Activated naive CD4-positive, alpha-beta T cell (primary cell): ENCODE measurements at places on chromosomes 5 and 9.

GRCh38 chr5:39698838-39699560, 274.2 kb upstream of the DAB2 start:
- DNase-seq = no peak

GRCh38 chr5:146185161-146185560, 2.7 kb upstream of the LARS1 start:
- DNase-seq = no peak

DNA sequence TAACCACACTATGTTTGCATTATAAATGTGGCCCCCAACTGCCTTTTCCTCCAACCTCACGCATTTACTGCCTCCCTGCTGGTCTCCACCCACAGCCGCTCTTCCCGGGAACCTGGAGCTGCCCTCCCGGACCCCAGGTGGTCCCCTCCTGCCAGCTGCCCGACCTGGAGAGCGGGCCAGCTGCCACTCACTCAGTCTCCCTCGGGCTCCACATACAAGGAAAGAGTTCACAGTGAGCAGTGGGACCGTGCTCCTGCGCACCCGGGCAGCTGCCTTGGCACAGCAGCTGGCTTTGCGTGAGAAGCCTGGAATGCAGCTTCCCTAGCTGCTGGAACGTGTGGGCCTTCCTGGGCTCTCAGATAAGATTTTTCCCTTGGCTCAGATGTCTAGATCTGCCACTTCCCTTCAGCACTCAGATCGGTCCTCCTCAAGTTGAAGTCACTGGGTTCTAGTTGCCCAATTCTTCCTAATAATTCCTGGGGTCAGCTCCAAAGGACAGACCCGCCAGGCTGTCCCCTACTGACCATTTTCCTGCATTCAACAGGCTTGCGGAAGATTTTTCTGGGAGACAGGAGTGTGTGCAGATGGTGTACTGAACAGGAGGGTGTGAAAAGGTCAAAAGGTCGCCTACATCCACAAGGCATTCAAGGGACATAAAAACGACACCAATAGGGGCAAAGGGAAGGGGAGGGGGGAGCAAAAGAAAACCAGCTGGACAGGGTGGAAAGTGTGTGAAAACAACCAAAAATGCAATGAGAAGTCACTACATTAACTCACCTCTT, 69.1 kb downstream of the MYO10 start:
- no peak for DNase-seq

- no peak for DNase-seq
These were observed 82.8 kb upstream of the TLX3 start for GRCh38 chr5:171226096-171226754.

DNA sequence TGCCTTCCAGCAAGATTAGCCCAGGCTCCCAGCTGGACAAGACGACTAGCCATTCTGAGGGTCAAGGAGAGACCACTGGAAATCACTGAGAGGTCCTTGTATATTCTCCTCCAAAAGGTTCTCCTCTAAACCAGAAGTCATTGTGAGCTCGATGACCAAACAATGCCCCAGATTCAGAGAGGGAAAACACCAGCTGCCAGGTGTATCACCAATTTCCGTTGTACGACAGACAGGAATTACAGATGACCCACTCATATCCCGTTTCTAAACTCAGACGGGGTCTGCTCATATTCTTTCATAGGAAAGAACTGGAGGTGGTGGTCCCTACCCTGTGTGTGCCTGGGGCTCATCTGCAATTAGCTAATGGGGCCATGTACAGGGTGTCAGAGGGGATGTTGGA, 14.2 kb downstream of the FAXDC2 start:
- DNase-seq = no peak

- no peak for DNase-seq
These were observed 19.6 kb upstream of the MAN2A1 start for GRCh38 chr5:109669991-109670706.

DNA sequence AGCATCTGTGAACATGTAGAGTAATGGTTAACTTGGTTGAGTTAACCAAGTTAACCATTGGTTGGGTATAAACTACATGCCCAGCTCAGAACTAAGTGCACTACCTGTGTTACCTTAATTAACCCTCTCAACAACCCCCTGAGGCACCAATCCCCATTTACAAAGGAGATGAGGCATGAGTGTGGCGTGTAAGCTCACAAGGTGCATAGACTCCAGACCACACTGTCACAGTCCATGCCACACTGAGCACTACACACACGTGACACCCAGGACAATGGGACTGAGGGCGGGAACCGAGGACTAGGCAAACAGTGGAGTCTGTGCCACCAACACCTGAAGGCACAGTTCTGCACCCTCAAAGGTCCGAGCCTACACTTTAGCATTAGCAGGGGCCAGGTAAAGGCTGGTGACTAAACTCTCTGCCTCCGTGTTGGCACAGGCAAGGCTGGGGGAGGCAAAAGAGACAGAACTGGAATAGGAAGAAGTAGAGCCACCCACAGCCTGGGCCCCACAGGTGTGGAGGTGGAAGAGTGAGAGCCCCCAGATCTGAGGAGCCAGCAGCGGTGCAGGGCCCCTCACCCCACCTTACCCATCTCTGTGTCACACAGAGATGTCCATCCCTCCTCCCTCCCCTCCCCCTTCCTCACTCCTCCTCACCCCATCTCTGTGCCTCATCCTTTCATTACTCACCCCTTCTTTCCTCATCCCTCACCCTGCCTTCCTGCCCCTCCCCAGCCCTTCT, 2.2 kb upstream of the DNAJB5 start:
- DNase-seq = no peak

DNA sequence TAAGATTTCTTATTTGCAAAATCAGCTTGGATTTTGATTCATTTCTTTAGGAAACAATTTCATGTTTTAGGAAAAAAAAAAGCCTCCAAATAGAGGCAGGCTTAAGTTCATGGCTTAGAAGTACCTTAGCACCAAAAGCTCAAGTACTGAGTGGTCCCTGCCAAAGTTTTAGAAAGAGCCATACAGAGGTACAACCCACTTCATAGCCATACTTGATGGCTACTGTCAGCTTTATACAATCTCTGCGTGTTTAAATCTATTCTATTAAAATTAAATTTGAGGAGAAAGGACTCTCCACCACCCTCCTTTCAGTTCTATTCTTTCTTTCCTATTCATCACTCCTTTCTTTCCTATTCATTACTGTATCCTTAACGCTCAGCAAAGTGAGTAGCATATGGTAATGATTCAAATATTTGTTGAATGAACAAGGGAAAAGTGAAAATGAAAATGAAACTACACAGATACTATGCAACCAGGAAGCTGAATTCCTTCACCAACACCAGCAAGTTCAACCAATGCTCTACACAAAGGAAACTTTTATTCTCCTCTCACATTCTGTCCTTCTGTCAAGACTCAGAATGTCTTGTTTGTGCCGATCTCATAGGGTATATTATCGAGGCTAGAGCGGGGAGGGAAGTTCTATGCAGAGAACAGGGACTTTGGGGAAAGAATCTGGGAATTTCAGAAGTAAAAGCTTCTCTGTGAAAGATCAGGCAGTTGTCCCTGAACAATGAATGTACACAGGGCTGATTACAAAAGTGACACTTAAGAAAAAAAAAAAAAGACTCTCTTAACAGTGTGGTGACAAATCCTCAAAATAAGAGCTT, 138.6 kb upstream of the SPEF2 start:
- DNase-seq = no peak

GRCh38 chr9:17578911-17579793, at the start of gene SH3GL2:
SH3GL2 (plus strand) TSS chr9:17579066.
- DNase-seq = no peak
